ENCODE measurements at places on chromosomes 11 and 22.

- peak; percentile 27 for DNase-seq
Measured at GRCh38 chr11:114228435-114229411, 67.5 kb upstream of the NNMT start.

DNA sequence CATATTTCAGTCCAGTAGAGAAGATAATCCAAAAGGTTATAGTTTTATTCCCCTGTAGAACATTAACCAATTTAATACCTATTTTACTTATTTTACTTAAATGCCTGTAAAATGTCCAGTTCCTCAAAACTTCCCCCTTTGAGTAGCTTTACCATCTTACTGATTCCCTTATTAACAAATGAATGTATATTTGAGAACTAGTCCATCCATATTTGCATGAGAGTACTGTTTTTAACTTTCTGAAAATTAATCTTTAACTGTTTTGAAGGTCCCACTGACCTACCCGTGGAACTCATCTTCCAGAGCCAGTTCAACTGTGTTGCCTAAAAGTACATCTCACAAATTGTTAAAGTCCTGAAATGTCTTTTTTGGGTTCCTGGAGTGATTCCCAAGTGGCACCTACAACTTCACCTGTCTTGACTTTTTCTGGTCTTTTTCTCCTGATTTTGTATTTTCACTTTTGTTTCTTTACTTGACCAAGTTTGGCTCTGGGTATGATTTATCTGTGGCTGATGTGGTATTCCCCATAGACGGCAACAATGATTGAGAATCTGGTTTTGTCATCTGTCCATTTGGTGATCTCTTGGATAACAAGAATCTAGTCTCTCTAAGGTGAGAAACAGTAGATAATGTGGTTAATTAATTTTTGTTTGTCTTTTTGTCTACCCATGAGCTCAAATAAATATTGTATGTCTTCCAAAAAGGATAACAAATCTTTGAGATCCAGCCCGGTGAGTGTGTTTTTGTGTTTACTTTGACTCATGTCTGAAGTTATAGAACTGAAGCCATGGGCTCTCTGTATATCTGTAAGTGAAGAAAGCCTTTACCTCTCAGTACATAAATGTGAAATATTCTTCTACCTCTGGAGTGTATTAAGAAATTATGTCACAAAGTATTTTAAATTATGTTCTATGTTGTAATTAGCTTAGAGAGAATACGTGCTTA is 174.2 kb downstream of the ETS1 start:
- no peak for DNase-seq

DNA sequence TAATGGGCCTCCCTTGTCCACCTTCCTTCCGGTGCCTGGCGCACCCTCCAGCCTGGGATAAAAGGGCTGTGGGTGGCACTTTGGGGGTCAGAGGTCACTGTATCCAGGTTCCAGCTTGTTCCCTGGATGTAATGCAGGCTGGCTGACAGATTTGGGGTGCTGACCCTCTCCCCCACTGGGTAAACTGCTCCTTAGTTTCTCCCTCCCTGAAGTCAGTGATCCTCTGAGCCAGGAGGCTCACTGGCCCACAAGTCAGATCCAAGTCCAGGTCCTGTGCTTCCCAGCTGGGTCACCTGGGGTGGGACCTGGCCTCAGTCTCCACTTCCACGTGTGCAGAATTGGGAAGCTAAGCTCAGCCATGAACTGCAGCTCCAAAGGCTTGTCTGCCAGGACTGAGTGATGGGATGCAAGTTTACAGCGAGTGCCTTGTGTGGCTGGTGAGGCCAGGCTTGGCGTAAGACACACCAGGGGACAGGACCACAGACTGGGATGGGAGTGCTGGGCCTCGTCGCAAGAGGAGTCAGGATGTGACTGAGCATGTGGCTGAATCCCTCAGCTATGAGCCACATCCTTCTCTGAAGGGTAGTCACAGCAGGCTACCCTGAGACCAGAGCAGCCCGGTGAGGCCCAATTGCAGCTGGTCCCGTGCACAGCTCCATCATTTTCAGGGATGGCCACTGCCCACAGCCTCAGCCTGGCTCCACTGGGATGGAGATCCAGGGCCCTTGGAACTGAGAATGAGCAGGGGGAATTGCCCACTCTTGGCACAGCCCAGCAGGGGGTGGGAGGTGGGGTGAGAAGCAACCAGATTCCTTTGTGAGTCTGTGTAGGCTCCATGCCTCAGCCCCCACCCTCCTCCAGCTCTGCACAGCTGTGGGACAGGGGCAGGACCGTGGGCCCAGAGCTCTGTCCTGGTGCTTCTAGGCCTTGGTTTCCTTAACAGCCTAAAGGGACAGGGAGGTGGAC is 7.2 kb downstream of the SHISA8 start:
- no peak for DNase-seq

GRCh38 chr11:122850076-122850631 is 11.9 kb downstream of the CRTAM start:
- DNase-seq = no peak

- DNase-seq = no peak
Measured at GRCh38 chr11:114131461-114131864, 72.0 kb downstream of the ZBTB16 start.

DNA sequence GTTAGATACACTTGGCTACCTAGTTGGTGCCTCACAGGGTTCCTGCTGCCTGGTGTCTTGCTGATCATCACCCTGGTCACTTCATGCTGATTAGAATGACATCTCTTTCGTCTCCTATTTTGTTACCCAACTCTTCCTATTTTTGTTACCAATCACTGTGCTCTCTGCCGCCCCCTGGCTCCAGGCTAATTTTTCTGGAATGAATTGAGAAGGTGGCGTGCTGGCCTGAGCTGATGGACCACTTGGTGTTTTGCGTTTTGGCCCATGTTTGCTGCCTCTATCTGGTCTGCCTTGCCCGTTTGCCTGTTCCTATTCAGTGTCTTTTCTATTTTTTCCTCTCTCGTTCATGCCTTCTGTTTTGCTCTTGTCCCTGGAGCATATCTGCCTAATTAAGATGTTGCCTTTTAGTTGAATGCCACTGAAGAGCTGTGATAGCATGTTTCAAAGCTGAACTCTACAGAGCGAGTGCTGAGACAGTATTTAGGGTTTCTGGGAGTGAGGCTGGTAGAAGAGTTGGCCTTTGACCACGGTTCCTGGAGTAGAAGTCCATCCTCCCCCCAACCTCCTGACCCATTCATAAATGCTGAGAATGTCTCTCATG is 5.9 kb upstream of the ATF4 start:
- DNase-seq = no peak

GRCh38 chr11:125370561-125371389 is 125.3 kb downstream of the FEZ1 start:
- DNase-seq = peak; percentile 46

DNA sequence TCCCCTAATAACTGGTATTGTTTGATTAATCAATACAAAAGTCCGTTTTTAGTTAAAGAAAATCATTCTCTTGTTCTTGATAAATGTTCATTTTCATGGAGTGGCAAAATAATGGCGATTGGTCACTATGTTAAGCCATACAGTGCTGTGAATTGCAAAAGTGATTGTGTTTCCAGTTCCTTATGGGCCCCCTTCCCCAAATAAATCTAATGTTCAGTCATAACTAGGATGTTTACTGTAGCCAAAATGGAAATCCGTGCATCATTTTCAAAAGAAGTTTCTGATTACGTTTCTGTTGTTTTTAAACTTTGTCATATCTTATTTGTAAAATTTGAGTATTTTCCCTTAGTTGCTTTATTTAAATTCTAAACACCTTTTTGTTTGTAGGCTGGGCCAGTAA is 845 bp downstream of the RBM7 start:
- no peak for DNase-seq

GRCh38 chr22:48307931-48308330 is 1519.7 kb downstream of the BRD1 start:
- no peak for DNase-seq

GRCh38 chr22:36922105-36922608 is 8.7 kb downstream of the CSF2RB start:
- no peak for DNase-seq

- no peak for DNase-seq
Measured at GRCh38 chr11:111229604-111230003, 15.9 kb upstream of the POU2AF2 start.

DNA sequence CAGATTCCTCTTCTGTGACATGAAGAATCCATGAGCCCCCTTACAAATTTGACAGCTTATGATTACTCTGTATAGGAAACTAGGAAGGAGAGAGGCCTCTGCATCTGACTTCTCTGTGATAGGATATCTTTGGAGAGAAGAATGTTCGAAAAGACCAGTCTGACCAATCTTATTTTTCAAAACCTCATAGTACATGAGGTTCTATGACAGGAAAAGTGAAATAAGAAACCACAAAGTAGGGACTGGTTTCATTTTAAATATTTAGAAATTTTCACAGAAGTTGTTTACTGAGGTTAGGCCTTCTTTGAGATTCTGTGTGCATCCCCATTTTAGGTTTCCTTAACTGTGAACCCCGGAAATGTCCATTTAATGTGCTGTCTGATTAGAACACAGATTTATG is 2.1 kb upstream of the OR4X1 start:
- no peak for DNase-seq

- DNase-seq = no peak
Measured at GRCh38 chr22:43479301-43479950, 67.6 kb downstream of the MPPED1 start.

GRCh38 chr11:49995565-49995964 is 13.2 kb upstream of the OR4C12 start:
- no peak for DNase-seq

DNA sequence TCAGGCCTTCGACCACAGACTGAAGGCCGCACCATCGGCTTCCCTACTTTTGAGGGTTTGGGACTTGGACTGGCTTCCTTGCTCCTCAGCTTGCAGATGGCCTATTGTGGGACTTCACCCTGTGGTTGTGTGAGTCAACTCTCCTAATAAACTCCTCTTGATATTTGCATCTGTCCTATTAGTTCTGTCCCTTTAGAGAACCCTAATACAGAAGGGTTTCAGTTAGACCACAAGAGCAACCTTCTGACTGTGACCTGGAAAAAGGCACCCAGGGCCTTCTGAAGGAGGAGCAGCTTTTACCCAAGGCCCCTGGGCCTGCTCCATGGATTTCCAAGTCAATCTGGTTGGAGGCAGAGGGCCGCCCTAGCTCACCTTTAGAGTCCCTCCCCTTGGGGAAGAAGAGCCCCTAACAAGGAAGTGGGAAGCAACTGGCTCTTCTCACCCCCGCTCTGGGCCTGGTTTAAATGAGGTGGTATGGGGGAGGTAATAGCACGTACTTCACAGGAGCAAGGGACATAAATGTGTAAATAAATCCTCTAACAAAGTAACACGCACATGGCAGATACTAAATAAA is 11.2 kb upstream of the CHST1 start:
- no peak for DNase-seq

DNA sequence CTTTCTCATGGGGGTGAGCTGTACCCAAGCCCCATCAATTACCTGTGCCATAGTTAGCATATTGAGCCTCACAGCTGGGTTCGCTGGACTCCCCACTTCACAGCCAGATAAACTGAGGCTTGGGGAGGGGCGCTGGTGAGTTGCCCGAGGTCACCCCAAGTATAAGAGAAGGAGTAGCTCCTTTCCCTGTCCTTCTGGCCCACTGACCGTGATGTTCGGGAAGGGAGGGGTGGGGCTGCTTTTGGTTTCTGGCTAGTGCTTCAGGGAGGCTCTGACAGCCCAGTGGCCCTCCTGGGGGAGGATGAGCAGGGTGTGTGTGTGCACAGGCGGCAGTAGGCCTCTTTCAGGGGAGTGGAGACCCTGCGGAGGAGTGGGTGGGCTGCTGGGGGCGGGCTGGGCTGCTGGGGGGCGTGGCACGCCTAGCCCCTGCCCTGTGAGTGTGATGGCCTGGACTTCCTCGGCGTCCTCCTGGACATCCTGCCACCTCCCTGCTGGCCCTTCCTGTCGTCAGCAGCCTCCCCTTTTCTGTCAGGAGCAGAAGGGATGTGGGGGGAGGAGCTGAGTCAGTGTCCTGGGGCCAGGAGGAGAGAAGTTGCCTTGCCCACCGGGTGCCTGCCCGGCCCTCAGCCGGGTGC is 50.3 kb downstream of the TRIOBP start:
- DNase-seq = no peak

DNA sequence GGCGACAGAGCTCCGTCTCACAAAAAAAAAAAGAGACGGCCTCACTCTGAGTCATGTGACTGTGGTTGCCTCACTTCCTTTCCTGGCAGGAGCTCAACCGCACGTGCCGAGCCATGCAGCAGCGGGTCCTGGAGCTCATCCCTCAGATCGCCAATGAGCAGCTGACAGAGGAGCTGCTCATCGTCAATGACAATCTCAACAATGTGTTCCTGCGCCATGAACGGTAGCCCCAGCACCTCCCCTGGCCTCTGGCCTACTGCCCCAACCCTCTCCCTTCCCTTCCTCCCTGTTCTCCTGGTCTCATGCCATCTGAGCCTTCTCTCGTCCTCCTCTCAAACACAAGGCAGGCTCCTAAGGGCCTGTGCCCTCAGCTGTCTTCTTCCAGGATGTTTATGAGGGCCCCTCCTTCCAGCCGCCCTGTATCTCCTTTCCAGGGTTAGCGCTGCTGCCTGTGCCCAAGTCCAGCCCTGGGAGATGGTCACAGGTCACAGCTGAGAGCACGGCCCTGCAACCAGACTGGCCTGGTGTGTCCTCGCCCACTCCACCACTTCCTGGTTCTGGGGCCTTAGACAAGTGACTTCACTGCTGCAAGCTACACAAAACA is 30.7 kb downstream of the TOM1 start:
- no peak for DNase-seq

- DNase-seq = no peak
Measured at GRCh38 chr22:47166446-47167016, 404.1 kb downstream of the TBC1D22A start.

- DNase-seq = no peak
Measured at GRCh38 chr11:11987503-11988022, 20.9 kb downstream of the DKK3 start.

DNA sequence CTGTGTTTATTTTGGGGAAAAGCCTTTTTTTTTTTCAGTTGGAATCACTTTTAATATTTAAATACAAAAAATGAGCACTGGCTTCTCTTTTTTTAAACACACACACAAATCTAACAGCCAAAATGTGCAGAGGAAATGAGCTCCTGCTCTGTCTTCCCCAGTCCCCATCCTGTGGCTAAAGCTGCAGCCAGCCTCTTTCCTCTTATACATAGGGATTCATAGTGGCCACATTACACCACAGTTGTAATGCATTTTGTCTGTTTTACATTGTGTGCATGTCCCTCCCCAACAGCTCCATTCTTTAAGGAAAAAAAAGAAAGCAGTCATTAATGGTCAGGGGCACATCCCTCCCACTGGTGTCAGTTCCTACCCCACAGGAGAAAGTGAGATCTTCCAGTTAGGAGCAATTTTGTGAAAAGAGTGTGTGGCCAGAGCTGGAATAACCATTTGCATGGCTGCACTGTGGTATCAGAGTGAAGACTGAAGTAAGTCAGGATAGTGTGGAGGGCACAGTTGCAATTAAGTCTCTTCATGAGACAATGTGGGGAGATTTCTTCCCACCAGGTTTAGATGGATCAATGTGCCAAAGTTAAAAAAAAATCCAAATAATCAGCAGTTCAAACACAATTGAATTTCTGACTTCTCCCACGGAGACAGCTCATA is 220.6 kb downstream of the TMEM135 start:
- DNase-seq = no peak

GRCh38 chr11:78313181-78313795 is 104.3 kb downstream of the GAB2 start:
- DNase-seq = peak; percentile 73

Measured in retinal pigment epithelial cell (primary cell).